ENCODE measurements at places on chromosomes 6 and 20.

DNA sequence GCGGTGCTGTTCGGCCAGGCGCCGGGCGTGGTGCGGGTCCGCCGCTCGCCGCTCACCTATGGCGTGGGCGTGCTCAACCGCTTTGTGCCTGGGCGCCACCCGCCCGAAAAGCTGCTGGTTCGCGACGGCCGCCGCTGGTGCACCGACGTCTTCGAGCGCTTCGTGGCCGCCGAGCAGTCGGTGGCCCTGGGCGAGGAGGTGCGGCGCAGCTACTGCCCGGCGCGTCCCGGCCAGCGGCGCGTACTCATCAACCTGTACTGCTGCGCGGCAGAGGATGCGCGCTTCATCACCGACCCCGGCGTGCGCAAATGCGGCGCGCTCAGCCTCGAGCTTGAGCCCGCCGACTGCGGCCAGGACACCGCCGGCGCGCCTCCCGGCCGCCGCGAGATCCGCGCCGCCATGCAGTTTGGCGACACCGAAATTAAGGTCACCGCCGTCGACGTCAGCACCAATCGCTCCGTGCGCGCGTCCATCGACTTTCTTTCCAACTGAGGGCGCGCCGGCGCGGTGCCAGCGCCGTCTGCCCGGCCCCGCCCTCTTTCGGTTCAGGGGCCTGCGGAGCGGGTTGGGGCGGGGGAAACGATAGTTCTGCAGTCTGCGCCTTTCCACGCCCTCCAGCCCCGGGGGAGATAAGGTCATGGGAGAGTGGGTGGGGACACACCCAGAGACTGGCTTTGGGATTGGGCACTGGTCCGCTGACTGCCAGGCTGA, 15.7 kb downstream of the ADISSP start:
- DNase-seq = no peak

GRCh38 chr6:52557389-52558265, 19.2 kb downstream of the TRAM2 start:
- no peak for DNase-seq

- DNase-seq = no peak
Measured at GRCh38 chr6:136784271-136784664, 8.0 kb downstream of the MAP3K5 start.

- DNase-seq = no peak
Measured at GRCh38 chr20:59235226-59235625, 65.2 kb upstream of the EDN3 start.

DNA sequence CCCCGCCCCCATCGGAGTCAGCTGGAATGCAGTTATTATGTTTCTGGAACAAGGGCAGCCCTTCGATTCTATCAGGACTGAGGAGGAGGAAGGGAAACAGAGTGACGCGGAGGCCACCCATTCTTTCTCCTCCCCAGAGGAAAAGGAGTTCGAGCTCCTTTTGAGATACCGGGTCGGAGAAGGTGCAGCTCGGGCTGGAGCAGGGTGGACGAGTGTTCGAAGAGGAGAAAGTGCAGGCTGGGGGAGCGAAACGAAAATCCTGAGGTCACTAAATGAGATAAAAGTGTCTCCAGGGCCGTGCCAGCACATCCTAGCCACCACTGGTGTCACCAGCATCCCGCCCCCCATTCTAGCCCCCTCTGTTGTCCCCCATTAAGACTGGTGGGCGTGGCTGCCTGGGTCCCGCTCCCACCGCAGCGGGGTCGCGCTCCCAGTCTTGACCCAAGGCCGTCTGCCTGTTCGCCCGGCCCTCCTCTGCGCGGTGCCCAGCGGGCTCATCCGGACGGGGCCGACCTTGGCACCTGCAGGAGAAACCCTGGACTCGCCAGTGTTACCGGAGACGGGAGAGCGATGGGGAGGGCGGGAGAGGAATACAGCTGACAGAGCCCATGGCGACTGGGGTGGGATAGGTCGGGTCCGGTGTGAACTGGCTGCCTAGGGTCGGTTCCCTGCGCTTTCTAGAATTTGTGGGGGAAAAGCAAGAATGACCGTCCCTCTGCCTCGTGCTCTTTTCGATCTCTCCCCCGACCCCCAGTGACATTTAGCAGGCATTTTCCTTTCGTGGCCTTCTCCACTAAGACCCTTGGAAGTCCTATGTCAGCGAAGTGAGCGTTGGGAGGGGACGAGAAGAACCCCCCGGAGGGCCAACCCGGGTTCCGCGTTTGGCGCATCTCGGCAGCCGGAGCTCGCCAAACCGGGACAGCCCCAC, 16.2 kb downstream of the FOXA2 start:
- no peak for DNase-seq

DNA sequence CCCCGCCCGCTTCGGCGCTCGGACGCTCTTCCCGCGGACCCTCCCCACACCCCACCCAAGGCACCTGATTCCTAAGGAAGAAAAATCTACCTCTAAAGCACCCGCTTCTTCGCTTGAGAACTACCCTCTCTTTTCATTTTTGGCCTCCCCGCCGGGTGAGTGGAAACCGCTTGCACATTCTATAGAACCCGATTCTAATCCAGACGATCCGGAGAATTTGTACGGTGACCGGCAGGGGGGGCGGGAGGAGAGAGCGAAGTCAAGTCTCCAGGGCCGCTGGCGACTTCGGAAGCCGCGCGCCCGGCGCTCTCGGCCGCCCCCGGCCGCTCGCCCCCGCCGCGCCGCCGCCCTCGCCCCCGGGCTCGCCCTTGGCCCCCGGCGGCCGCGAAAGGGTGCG, at the start of gene RBM24:
RBM24 (plus strand) TSS at position 262 of the 397 bp plus-strand sequence. CDS start 221 bp downstream, outside the sequence.
- no peak for DNase-seq

DNA sequence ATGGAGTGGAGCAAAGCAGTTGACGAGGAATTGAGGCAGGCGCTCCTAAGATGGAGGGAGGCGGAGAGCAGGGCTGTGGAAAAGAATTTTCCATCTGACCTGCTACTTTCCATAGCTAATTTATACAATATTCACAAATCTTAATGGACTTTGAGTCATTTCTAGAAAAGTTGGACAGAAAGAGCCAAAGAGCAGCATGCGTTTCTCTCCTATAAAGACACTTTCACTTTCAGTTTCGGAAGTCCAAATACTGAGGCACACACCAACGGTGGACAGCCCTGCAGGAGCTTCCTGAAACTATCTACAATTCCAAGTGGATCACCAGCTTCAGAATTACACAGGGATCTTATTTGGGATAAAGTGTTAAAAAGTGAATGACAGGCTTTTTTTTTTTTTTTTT, 43.5 kb downstream of the PANK2 start:
- no peak for DNase-seq

DNA sequence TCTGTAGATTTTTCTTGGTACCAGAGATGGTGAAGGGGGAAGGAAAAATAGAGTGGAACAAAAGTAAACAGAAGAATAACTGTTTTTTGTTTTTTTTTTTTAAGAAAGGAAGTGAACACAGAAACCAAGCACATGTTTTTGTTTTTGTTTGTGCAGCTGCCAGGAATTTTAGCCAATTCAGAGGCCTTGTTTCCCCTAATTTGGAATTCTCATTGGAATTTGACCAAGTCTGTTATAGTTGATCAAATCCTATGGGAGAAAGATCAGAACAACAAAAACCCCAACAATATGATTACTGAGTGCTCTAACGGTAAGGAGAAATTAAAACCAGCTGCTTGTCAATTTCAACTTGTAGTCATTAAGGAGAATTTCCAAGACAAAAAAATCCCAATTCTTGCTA, 18.2 kb upstream of the IL22RA2 start:
- DNase-seq = no peak

GRCh38 chr6:90110971-90111370, 185.7 kb downstream of the BACH2 start:
- DNase-seq = no peak

- peak; percentile 71 for DNase-seq
Measured at GRCh38 chr6:142833054-142833453, 111.9 kb downstream of the HIVEP2 start.

DNA sequence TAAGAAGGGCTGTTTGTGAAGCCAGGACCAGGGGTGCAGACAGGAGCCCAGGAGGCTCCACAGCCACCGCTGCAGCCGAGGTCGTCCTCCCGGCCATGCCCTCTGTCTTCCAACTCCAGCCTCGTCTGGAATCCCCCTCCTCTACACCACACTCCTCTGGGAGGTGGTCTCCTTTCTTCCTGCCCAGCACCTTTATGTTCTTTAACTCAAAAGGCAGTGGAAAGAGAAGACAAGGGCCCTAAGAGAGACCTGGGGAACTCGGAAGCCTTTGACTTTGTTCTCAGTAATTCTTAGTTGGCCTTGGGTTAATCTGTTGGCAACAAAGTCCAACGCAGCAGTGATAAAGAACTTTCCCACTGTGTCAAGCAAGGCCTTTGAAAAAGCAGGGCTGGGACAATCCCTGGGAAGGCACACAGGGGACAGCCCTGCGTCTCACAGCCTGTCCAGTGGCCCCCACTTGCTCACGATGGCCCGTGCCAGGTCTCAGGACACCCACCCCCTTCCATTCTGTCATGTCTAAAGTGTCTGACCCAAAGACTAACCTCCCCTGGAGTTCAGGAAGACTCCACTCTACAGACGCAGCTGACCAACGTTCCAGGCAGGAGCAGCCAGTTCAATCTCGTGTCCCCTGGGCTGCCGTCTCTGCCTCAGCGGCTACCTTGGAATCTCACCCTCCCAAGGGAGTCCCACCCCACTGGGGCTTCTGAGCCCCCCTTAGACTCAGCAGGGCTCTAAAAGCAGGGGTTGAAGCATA, 42.8 kb upstream of the FAM50B start:
- DNase-seq = no peak

DNA sequence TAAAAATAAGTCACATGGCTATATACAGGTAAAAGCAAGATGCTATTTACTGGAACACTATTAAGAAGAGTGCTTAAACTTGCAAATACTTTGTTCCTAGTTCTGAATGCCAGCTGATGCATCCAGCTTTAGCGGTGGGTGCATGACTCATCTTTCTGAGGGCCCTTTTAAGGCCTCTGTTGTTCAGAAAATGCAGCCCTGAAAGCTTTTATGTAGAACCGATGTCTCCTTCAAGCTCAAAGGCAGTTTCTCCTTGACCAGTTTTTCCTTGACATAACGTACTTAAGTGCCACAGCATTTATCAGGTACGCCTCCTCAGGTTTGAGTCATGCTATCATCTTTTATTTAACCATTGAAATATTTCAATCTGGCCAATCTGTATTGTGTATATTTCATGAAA, 82.8 kb downstream of the MLIP start:
- DNase-seq = no peak

GRCh38 chr20:18359854-18360253, 71.5 kb downstream of the ZNF133 start:
- no peak for DNase-seq

- DNase-seq = no peak
Measured at GRCh38 chr6:159416891-159417560, 247.8 kb downstream of the FNDC1 start.

DNA sequence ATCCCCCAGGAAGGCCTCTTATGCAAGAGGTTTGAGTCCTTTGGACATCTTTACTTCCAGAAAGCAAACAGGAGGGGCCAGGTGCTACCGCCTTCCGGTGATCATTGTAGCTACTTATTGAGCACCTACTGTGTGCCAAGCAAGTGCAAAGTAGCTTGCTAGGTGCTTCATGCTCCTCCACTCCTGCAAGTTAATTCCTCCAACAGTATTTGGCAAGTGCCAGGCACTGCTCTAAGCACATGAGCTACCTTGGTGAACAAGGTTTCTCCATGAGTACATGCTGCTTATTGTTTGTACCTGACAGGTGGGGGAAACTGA, 2.3 kb downstream of the CPNE5 start:
- DNase-seq = no peak

- DNase-seq = no peak
Measured at GRCh38 chr20:20363799-20364592, 3.9 kb upstream of the INSM1 start.

DNA sequence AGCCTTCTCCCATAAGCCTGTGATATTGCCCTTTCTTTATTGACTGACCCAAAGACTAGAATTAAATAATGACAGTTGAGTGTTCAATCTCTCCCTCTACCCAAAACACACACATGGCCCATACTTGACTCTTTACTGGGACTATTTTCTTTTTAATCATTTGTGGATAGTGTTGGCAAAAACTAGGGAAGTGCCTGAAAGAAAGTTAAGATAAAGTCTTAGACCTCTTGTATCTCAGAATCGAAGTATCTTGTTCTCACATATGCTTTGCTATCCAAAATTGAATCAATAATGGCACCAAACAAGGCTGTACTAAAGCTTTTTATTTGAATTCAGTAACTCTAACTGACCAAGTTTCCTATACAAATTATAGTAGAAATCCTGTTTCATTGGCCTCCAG, 19.0 kb downstream of the TMEM244 start:
- DNase-seq = no peak

GRCh38 chr6:33668914-33669313, 42.6 kb downstream of the UQCC2 start:
- no peak for DNase-seq

DNA sequence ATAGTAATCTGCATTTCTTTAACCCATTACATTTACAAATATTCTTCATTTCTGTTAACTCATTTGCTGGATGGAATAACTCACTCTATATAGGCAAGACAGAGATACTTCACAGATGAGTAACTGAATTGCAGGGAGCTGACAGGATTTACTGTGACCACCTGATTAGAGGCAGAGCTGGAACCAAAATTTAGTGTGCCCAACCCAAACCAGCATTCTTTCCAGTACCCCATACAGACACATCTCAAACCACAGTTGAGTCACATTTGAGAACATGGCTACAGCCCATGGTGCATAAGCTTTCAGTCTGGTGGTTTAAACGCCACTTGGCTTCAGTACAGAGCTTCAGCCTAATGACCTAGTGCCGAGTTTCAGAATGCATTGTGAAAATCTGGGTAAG, 138.4 kb upstream of the TENT5A start:
- no peak for DNase-seq

DNA sequence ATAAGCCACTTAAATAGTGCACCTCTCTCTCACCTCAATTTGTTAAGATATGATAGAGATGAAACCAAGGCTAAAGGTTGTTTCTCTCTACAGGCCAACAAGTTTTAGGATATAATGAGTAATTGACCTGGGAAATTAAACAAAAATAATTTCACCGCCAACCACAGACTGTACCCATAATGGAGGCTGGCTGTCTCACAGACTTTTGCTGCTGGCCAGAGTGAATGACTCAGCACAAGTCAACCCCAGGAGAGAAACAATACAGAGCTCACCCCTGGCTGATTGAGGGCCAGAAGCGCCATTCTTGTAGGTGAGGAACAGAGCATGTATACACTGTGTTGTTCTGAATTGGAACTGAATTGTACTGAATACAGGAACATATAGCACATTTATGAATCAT, 99.9 kb downstream of the CAP2 start:
- no peak for DNase-seq

DNA sequence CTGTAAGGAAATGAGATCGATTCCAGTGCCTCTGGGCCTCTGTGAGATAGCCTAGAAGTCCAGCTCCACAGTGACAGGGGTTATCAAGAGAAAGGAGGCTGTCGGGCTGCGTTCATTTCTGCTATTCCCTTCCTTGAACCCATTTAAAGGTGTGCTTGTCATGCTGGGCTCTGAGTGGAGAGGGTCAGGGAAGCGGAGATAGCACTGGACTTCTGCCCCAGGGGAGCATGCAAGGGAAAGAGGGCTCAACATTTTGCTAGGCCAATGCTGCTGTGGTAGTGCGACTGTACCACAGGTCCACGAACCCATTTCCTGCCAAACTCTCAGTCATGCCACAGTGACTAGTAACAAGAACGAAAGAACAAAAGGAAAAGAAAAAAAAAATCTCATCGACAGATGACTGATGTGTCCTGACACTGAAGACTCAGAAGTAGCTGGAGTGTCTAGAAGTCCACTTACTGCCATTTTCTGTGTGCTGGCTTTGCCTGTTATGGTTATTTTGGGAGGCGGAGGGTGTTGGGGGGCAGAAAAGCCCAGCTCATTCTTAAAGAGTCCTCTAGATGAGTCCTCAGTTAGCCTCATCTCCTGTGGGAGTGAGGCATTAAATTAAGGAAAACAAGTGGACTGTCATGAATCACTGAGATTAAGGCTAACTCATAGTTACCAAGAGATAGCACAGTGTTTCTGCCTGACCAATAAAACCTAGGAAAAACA, 8.1 kb downstream of the NEDD9 start:
- no peak for DNase-seq
